ENCODE measurements at places on chromosomes 1 and 21. TPM values are rescaled to one million over a fixed set of nuclear protein-coding genes. Genes with fewer than 3 reads are reported as not detected.

The FABP3 gene
- not detected for polyA plus RNA-seq

DNA sequence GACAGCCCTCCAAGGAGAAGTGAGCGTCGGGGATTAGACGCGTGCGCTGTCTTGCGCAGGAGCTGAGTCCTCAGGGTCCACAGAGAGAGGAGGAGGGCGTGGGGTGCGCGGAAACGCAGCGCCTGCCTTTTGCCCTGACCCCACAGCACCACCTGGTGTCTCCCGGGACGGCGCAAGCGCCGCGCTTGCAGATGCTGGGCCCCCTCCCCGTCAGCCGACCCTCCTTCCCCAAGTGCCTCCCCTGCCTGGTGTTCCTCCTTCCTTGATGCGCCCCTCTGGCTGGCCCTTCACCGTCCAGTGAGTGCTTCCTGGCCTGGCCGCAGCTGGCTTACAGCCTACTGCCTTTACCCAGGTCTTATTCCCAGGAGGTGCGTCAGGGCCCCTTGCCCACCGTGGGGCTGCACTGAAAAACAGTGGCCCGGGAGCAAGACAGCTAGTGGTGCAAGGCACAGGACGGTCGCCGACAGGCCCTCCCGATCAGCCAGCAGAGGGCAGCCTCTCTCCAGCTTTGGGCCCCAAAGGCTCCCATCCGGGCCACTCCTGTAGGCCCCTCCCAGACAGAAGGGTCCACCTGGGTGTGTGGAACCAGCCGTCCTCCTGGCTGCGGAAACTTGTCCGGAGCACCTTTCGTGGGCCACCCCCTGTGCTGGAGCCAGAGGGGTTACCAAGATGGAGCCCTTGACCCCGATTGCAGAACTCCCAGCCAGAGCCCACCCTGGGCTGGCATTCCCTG is 12.9 kb upstream of the PHLDA3 start:
- DNase-seq, result peak; percentile 59

The FMN2 gene
- polyA plus RNA-seq, result not detected

- no peak for DNase-seq
Measured at GRCh38 chr1:181645171-181645570, 161.9 kb downstream of the CACNA1E start.

The DDI2 gene
- polyA plus RNA-seq, result 1.9 TPM

The GPR161 gene
- not detected for polyA plus RNA-seq

DNA sequence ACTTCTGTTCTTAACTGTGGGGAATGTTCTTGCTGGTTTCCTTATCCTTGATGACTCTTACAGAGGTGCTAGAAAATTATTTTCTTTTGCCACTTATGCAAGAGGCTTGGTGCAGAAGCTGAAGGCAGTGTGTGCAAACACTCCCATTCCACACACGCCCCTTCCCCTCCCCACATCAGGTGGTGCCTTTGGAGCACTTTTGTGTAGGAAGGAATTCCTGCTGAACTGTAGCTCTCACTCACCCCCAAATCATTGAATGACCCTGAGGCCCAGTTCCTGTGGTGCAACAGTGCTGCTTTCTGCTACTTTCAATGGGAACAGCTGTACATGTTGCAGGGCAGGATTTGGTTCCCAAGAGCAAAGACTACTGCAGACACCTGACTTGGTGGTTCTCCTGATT is 101.8 kb downstream of the CD247 start:
- no peak for DNase-seq

DNA sequence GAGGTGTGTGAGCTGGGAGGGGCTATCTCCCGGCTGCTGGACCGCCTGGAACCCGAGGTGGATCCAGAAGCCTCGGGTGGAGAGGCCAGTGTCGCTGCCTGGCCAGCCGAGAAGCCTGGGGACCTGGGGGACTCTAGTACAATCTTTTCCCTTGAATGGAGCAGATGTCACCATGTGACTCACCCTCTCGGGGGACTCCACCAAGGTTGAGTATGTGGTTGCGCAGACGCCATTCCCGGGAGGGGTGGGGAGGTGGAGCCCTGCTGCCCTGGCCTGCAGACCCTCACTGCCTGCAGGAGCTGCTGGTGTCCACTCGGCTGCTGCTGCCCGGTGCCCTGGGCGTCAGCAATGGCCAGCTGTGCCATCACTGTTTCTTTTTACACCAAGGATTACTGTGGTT is 40.3 kb downstream of the TP73 start:
- DNase-seq, result no peak

The ADGRB2 gene
- 0.36 TPM for polyA plus RNA-seq

DNA sequence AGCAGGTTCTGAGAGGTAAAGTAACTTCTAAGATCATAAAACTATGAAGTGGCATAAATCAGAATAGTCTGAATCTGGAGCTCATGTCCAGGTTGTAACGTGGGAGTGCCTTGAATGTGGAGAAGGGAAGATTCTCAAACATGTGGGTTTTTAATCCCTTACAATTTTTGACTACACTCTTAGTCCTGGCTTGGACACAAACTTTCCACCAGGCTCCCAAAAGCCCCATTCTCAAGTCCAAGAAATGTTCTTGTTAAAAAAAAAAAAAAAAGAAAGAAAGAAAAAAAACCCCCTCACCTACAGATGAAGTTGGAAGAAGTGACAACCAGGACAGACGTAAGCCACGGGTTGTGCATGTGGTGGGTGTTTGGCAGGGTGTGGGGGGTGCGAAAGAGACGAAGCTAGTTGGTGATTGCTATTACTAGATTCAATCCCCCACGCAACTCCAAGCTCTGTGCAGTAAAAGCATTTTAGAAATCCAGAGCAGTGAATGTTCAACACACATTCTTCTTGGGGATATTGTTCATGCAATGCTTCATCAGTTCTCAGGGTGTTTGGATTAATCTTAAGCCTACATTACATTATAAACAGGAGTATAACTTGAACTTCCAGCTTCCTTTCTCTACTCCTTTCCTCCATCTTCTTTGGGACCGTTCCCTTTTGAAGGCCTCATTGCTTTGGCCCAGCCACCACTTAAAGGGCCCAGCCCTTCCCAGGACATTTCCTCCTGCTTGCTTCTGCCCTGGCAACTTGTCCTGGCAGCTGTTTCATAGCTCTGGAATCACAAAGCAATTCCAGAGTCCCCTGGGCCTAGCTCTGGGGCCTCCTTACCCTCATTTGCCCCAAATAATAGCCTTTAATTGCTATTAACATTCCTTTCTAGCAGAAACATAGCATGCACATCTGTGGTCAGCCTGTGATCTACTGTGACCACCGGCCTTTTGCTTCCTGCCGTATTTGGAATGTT is 41.8 kb downstream of the PHC2 start:
- DNase-seq, result no peak

- DNase-seq, result no peak
Measured at GRCh38 chr1:2358651-2359640, 32.4 kb downstream of the MORN1 start.

DNA sequence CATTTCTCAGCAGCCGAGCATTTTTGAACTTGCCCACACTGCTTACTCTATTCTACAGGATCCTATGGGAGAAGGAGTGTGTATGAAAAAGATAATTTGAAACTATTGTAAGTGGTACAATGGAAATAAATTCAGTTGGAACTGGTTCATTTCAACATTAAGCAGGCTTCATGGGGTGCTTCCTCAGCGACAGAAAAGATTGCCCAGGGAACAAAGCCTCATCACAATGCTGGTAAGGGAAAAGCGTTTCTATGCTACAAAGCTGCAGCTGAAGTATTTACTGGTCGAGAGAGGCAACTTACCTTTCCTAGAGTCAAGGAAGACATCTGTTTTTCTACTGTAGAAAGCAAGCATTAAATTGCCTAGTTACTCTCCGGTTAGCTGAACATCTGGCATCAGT is 568.2 kb upstream of the ZP4 start:
- no peak for DNase-seq

- no peak for DNase-seq
Measured at GRCh38 chr1:209926045-209926444, 12.0 kb upstream of the SYT14 start.

DNA sequence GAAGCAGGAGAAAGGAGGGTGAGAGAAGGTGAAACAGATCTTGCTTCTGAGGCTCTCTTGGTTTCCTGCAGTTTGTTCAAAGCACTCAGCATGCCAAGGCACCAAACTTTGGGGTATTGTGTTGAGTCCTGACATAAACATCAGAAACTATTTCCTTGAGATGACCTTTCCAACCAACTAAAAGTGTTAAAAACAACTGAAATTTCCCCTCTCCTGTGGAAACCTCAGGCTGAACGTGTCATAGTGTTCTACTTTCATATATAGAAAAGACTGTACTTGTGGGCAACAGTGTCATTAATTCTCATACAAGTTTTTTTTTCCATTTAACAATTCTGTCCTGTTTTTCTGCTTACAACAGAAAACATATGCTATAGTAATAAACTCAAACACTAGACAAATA is 6.3 kb upstream of the LYST start:
- DNase-seq, result peak; percentile 75

DNA sequence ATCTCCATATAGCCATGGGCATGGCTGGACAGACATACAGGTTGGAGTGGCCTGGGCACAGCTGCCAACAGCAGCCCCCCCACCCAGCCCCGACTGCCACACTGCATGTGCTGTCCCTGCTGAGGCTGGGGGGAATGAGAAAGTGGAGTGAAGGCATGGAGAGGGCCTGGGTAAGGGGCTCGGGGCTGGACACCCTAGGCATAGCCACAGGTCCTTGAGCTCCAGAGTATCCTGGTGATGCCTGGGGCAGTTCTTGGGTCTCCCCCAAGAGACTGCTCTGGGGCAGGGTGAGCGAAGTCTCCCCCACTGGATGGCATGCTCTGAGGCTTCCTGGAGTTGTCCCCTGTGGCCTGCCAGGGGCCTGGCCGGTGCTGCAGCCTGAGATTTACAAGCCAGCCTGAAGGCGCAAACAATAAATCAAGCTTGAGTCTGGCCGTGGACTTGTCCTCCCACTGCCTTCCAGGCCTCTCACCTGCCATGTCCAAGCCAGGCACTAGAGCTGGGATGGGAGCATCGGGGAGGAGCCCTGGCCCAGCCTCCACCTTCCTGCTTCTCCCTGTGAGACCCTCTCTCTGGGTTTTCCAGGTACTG is 53.6 kb downstream of the FOXO6 start:
- no peak for DNase-seq

DNA sequence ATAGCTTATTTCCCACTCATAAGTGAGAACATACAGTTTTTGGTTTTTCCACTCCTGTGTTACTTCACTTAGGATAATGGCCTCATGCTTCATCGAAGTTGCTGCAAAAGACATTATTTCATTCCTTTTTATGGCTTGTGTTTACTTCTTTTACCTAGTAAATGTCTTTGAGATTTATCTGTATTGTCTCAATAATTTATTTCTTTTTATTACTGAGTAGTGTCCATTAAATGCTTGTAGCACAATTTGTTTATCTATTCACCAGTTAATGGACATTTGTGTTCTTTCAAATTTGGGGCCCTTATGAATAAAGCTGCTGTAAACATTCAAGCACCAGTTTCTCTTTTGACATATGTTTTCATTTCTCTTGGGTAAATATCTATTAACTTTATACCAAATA is 86.0 kb downstream of the UCHL5 start:
- DNase-seq, result no peak

The TRAF3IP3 gene
- 232 TPM for polyA plus RNA-seq

DNA sequence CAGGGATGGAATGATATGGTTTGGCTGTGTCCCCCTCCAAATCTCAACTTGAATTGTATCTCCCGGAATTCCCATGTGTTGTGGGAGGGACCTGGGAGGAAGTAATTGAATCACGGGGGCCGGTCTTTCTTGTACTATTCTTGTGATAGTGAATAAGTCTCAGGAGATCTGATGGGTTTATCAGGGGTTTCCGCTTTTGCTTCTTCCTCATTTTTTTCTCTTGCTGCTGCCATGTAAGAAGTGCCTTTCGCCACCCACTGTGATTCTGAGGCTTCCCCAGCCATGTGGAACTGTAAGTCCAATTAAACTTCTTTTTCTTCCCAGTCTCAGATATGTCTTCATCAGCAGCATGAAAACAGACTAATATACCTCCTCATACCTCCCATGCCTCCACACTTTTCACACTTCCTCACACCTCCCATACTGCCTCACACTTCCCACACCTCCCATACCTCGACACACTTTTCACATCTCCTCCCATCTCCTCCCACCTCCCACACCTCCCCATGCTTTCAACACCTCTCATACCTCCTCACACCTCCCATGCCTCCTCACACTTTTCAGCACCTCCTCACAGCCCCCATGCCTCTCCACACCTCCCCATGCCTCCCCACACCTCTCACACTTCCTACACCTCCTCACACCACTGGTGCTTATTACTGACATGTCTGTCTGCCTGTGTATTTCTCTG is 21.3 kb downstream of the GPR137B start:
- peak; percentile 50 for DNase-seq

DNA sequence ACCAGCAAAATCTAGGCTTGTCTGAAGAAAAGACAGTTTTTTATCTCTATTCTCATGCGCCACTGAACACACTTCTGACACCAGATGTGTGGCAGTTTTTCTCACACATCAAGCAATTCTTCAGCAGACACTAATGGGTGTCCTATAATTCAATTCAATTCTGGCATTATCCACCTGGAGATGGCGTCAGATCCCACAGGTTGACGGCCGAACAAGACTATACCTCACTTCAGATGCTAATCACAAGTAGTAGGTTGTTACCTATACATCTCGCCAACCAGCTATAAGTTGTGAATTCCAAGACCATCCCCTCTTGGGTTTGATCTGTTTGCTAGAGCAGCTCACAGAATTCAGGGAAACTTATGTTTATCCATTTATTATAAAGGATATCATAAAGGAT is 89.9 kb upstream of the ARTN start:
- no peak for DNase-seq

The CACNA1S gene
- not detected for polyA plus RNA-seq

DNA sequence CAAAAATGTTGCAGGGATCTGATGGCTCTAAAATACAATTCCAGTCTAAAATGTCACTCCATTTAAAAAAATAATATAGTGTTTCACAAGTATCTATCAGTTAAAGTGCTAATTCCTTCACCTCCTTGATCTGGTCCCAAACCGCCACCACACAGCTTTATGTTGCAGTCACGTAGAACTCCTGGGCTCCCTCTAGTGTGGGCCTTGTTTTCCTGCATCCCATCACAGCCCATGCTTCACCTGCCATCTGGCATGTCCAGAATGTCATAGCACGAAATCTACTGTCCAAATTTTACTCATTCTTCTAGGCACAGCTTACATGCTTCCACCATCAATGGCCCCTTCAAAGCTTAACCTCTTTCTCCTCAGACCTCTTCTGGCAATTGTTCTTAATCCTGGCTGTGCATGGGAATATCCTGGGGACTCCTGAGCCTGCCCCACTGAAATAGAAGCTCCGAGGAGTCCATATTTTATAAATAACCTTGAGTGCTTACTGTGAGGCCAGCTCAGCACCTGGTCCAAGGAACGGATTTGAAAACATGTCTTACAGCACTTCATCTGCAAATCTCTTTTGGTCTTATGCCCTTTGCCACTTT is 15.5 kb downstream of the FYB2 start:
- no peak for DNase-seq

DNA sequence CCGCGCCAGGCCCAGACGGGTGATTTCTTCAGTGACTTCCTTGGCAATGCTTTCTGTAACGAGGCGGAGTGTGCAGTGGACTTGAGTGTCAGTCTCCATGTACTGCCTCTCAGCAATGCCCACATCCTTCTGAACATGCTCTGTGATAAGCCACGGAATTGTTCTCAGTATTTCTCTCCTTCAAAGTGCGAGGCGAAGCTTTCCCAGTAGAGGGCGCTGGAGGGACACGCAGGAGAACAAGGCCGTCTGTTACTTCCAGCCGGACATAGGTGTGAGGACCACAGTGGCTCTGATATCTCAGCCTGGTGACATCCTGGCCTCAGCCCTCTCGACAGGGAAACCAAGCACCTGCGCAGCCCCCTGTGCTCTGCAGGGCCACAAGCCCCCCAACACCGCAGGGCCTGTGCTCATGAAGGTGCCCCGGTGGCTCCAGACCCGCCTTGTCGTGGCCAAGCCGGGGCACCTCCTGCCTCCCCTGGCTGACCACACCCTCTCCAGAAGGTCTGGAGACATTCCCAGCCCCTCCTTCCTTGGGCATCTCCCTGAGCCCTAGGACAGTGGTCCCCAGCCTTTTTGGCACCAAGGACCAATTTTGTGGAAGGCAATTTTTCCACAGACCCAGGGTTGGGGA is 46.1 kb upstream of the BACE2 start:
- DNase-seq, result peak; percentile 10
